Stimulated activated CD8-positive, alpha-beta memory T cell treated with anti-CD3 and anti-CD28 coated beads, Interleukin-15, amount 100 ng/mL, for 4 hours (primary cell): ENCODE measurements at places on chromosomes 16 and 17.

- DNase-seq: no peak
Observed at GRCh38 chr17:81859906-81860755, at the start of gene P4HB. Gene P4HB, minus strand, starts transcription at chr17:81860535. Its CDS starts 64 bp downstream, at chr17:81860471.

DNA sequence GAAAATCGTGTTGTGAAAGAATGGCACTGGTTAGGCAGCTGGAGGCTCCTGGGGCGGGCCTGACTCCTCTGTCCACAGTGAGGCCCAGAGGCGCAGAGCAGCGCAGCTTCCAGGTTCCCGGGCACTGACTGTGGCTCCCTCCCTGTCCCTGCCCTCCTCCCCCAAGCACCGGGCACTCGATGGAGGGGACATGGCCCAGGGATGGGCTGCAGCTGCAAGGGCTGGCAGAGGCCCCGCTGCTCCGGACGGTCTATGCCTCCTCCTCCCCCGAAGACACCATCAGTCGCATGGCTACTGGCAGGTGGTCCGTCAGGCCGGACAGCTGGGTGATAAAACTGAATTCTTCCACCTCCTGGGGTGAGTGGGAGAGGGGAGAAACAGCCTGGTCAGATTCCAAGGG lies 50.1 kb downstream of the PRMT7 start:
- no peak for DNase-seq

DNA sequence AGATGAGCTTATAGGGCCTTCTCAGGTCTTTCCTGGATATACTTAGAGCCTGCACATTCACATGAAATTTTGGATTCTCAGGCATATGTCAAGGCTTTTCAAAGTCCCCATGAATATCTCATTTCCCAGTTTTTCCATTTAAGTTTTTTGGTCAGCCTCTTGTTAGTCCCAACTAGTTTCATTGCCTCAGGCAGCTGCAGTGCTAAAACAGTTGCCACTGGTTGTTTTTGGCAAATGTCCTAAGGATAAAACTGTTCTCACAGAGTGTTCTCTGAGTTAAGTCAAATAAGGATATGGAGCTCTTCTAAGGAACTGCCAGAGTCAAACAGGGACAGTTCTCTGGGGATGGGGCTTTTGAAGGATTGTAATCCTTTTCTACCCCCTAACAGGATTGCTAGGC lies 39.9 kb upstream of the ABCC11 start:
- DNase-seq: no peak

- no peak for DNase-seq
Observed at GRCh38 chr17:82477934-82478333, 19.4 kb downstream of the NARF start.

DNA sequence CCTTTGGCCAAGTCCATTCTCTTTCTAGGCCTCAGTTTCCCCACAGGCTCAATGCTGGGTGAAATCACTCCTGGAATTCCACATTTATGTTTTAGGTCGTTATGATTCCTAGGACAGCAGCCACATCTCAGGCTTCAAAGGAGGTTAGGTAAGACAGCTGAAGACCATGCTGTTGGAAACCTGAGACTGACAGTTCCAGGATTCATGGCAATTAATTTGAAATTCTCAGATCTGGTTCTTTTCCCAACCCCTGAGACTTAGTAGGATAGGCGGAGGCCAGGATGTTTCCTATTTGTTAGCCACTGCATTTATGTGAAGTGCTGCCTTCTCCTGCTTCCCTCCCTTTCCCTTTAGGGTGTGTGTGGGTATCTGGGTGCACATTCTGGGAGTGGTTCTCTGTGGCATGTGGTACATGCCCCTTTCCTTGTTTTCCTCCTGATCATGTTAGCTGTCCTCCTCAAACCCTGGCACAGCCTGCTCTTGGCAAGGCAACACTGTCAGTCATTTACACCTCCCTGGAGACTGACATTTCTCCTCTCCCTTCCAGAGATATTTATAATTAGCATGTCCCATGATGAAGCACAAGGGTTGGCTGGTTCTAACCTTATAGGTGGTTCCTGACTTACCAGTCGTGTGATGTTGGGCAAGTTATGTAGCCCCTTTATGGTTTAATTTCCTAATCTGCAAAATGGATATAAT lies 91.4 kb upstream of the SALL1 start:
- no peak for DNase-seq

DNA sequence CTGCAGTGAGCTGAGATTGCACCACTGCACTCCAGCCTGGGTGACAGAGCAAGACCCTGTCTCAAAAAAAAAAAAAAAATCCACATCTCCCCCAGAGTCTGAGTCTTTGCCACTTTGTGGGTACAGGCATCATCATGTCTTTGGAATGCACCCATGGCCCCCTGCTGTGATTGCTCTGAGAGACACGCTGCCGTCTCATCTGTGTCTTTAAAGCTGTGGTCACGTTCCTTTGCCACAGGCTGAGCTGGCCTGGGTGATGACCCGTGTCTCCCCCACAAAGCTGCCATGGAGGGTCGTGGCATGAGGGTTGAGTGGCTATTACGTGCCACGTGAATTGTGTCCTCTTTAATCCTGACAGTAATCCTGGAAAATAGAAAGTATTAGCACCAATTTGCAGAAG lies 20.2 kb downstream of the CRISPLD2 start:
- no peak for DNase-seq

DNA sequence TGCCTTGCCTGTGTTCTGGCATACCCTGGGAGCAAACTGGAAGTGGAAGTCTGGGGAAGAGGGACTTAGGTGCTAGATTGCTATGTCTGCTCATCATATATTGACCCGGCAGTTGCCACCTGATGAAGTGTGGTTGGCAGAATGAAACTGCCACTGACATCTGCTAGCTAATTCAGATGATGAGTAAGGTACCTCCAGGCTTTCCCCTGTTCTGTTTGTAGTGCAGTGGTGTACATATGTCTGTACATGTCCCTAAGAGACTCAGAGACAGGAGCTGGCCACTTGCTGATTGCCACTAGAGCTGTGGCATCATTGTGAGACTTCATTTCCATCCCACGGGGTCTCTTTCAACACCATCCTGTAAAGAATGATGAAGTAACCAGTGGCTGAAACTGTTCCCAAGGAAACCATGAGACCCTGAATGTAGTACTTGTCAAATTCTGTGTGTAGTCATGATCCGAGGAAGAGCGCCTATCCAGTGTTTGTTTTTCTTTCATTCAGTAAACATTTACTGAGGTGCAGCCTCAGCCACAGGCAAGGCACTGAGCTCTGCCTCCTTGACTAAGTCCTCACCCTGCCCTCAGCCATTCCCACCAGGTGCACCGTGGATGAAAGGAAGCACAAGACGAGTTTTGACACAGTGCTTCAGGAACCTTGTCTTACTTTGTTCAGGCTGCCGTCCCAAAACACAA lies 13.2 kb downstream of the CLUAP1 start:
- DNase-seq: no peak

GRCh38 chr17:4789701-4789950 lies 862 bp downstream of the GLTPD2 start:
- no peak for DNase-seq

DNA sequence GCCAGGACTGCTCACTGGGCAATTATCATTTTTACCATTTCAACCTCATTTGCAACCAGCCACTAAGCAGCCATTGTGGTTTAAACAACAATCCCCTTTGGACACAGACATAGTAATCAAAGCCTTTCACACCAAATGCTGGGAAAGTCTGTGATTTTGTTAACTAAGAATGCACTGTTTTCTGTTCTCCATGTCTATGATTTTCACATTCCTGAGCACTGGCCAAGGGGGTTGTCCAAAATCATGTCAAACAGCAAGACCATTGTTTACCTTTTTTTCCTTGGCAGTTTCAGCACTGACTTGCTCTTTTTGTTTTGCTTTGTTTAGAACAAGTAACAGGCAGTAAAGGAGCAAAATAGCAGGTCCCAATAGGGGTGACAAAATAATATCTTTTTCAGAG lies 106.3 kb upstream of the SIAH1 start:
- DNase-seq: no peak

DNA sequence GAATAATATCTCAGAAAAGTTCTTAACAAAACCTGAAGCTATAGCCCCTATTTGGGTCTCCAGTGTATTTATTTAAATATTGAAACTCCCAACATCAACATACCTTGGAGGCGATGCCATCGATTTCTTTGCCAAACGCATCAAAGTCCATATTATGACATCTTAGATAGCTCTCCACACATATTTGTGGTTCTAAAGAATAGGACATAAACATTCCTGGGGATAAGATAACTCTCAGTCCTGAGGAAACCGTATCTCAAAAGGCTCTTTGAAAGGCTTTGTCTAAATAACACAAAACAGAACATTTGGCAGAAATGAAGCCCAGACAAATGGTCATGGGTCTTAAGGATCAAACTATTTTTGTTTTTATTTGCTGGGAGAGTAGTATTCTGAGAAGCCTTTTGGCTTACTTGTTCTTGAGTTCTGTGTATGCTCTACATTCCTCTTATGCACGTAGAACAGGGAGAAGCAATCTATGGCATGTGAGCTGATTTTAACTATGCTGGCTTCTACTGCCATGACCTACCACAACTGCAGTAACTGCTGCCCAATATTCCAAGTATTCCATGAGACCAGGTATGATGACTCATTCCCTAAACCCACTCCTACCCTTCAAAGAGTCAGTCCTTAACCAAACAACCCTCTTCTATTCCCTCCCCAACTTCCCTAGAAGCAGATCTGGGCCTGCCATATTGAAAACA lies 279.0 kb upstream of the ZFHX3 start:
- no peak for DNase-seq

- DNase-seq: no peak
Observed at GRCh38 chr17:42202696-42203095, 8.4 kb upstream of the GHDC start.

DNA sequence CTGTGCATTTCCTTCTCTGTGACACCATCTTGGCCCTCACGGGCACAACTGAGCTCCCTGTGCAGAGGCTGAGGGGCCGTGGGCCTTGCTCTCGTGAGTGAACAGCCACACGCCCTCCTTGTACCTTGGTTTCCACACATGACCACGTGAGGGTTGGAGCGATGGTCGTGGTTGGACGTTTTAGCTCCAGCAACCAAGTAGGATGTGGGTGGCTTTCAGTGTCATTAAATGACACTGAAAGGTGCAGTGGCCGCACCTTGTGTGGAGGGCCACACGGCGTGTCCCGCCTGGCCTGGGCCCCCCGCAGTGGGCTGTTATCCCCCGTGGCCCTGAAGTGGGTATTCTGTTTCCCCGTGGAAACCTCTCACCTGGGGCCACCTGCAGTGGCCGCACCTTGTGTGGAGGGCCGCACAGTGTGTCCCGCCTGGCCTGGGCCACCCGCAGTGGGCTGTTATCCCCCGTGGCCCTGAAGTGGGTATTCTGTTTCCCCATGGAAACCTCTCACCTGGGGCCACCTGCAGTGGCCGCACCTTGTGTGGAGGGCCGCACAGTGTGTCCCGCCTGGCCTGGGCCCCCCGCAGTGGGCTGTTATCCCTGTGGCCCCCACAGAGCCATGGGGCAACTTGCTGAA lies 28.2 kb downstream of the ACSF3 start:
- no peak for DNase-seq

DNA sequence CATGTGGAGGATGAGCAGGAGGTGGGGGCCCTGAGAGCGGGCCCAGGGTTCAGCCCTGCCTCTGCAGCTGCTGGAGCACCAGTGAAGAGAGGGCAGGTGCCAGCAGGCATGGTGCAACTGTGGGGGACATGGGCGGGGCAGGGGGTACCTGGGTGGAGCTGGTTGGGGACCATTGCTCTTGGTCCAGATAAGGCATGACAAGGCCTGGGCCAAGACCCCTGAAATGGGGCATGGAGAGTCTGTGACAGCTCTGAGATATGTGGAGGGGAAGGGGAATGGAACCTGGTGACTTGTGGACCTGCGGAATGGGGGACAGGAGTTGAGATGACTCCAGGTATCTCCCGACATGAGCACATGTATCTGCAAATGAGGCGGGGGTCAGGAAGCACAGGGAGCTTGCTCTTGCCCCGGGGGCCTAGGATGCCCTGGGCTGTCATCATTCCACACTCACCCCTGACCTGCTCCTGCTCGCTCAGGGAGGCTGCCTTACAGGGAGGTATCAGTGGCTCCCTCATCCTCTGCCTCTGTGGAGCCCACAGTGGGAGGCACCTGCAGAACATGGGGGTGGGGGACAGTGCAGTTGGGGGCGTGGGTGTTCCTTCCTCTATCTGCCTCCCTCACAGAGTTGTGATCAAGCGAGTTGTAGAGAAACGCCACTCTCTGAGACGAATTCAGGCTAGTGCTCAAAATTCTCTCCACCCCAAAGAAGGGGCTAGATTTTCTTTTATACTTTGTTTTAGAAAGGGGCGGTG lies 40.2 kb downstream of the TMEM235 start:
- DNase-seq: no peak

DNA sequence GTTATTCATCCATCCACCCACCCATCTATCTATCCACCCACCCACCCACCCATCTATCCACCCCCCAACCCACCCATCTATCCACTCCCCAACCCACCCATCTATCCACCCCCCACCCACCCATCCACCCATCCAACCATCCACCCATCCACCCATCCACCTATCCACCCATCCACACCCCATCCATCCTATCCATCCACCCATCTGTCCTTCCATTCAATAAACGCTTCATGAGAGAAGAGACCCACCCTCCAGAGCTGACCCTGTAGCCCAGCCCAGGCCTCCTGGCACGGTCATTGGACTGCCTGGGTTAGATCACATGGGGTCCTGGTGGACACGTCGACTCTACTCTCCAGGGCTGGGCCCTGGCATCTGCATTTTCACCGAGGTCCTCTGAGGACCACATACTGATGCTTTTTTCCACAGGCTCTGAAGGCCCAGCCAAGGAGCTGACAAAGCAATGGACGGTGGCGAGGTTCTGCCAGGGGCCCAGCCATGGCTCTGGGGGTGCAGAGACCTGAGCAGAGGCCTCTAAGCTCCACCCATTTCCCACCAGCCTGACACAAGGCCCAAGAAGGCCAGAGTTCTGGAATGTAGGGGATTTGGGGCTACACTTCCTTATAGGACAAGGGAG lies 41.3 kb upstream of the SLC38A10 start:
- no peak for DNase-seq

DNA sequence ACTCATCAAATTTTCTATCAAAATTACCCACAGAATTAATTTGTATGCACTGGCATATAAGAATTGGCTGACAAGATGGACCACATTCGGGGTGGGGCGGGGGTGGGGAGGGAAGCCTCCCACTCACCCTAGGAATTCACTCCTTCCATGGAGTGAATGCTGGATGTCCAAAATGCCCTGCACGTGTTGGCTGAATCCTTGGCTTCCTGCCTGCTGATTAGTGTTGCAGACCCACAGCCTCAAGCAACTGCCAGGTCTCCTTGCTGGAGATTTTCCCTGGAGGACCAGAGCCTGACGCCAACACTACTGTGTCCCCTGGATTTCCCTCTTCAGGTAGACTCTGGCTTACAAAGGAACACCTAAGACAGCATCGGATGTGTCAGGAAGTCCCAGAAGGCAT lies 575.7 kb upstream of the CDH11 start:
- no peak for DNase-seq

DNA sequence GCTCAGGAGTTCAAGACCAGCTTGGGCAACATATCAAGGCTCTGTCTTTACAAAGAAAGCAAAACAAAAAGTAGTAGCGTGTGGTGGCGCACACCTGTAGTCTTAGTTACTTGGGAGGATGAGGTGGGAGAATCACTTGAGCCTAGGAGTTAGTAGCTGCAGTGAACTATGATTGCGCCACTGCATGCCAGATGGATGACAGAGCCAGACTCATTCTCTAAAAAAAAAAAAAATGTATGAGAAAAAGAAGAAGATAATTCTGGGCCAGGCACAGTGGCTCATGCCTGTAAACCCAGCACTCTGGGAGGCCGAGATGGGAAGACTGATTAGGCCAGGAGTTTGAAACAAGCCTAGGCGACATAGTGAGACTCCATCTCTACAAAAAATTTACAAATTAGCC lies 28.5 kb downstream of the STAT5B start:
- no peak for DNase-seq
